ENCODE measurements at places on chromosomes 7 and 10. TPM values are rescaled to one million over a fixed set of nuclear protein-coding genes. Genes with fewer than 3 reads are reported as not detected.

DNA sequence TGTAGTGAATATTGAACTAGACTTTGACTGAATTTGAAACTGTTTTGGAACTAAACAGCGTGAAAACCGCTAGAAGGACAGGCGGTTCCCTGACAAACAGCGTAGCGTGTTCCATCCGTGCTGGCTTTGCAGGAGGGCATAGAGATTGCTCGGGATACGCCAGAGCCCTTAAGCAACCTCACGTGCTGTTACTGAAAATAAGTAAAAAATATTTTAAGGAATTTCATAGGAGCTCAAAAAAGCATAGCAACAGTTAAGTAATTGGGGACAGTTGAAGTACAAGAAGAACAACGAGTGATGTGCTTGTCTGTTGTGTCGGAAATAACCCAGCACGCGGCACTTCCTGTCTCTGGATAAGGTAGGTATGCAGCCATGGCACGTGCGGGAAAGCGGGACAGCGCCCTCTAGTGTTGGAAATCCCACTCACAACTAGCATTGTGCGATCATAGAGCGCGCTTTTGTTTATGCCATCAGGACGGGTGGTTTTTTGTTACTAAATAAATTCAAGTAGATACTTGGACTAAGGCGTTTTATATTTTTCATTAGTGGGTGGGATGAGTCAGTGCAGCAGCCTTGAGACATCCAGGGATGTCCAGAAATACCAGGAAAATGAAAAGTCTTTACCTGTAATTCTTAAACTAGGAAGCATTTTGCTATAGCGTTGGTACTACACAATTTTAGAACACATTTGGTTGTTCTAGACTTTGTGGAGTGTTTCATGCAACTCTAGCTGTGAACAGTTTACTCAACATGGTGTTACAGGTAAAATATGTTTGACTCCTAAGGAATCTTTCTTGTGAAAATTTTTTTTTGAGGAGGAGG, 50.4 kb downstream of the DNAJB6 start:
- H3K4me1 ChIP-seq = peaks cover 27% of the 10 kb centered on the region
- peak overlapping the region; percentile 66 for H3K27ac ChIP-seq
- DNase-seq = peak; percentile 79
- H3K36me3 ChIP-seq = no peaks in the 10 kb centered on the region
- H3K4me3 ChIP-seq = no peak overlapping the region
- H3K27me3 ChIP-seq = no peaks in the 10 kb centered on the region

- no peak for DNase-seq
- no peak overlapping the region for H3K4me3 ChIP-seq
- peaks cover 17% of the 10 kb centered on the region for H3K27me3 ChIP-seq
- H3K4me1 ChIP-seq = peaks cover 6% of the 10 kb centered on the region
- H3K36me3 ChIP-seq = no peaks in the 10 kb centered on the region
- no peak overlapping the region for H3K27ac ChIP-seq
Observed at GRCh38 chr10:103281753-103282152, 4.8 kb downstream of the INA start.

- peaks cover 28% of the 10 kb centered on the region for H3K4me1 ChIP-seq
- no peak for DNase-seq
- H3K4me3 ChIP-seq = no peak overlapping the region
- H3K36me3 ChIP-seq = no peaks in the 10 kb centered on the region
- H3K27ac ChIP-seq = no peak overlapping the region
- H3K27me3 ChIP-seq = no peaks in the 10 kb centered on the region
Observed at GRCh38 chr10:36493516-36493880, 631.9 kb upstream of the ANKRD30A start.

Gene SPOCK2
- 6.7 TPM for polyA plus RNA-seq

Gene SLC39A12
- 0.01 TPM for polyA plus RNA-seq

Gene PRSS37
- polyA plus RNA-seq = not detected
